ENCODE measurements at places on chromosomes 7 and 10.

DNA sequence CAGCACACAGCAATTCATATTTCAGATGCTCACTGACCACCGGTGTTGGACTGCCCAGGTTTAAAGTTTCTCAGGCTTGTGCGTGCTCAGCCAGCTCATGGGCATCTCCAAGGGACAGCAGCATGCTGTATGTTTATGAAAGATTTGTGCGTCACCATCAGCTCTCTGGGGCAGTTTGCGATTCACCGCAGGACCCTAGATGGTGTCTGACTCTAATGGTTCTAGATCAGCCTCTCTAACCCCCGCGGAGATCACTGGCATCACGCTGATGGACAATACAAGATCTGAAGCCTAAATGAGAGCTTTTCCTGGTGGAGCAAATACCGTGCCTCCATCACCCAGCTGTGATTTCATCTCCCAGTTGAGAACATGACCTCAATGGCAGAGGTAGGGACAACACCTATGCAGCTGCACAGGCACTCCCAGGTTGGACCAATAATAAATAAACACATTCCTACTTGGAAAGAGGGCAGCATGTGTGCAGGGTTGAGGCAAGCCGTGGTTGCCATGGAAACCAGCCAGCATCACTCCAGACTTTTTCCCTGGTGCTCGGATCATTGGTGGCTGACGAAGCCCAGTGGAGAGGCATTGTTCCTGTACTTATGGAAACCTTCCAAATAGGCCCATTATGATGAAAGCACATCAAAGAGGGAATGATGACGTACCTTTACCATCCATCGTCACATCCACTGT is 253.6 kb downstream of the KCNMA1 start:
- no peak for DNase-seq

GRCh38 chr7:132286836-132287235 is 289.4 kb downstream of the PLXNA4 start:
- DNase-seq, result no peak

DNA sequence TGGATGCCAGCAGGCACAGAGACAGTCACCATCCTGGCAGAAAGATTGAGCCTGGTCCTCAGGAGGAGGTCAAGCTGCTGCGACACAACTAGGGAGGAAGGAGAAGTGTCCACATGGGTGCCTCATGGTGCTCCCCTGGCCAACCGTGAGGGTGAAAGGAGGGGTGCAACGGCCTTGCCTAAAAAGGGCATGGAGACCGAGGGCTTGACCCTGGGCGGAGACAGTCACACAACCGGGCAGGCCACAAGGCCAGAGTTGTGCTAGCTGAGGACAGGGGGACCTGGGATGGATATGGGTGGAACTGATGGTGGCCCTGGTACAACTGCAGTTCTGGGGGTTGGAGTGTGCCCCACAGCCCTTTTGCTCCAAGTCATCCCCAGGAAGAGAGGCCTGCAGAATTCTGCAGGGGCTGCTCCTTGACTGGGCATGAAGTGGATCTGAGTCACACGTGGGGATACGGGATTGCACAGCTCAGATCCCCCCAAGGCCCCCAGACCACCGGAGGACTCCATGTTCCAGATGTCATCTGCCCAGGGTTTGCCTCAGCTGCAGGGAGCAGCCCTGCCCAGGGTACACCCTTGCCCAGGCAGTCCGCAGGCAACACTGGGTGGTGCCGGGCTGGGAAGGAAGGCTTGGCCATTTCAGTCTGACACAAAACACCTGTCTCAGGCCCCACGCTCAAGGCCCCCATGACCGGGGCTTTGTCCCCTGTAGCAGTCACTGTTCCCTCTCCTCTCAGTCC is 602.3 kb upstream of the MGMT start:
- DNase-seq, result no peak

GRCh38 chr7:141160246-141160860 is 86.5 kb downstream of the TMEM178B start:
- no peak for DNase-seq

- no peak for DNase-seq
Measured at GRCh38 chr10:126224967-126225671, 163.2 kb downstream of the ADAM12 start.

- no peak for DNase-seq
Measured at GRCh38 chr10:37643187-37643586, 214.2 kb downstream of the ZNF248 start.

DNA sequence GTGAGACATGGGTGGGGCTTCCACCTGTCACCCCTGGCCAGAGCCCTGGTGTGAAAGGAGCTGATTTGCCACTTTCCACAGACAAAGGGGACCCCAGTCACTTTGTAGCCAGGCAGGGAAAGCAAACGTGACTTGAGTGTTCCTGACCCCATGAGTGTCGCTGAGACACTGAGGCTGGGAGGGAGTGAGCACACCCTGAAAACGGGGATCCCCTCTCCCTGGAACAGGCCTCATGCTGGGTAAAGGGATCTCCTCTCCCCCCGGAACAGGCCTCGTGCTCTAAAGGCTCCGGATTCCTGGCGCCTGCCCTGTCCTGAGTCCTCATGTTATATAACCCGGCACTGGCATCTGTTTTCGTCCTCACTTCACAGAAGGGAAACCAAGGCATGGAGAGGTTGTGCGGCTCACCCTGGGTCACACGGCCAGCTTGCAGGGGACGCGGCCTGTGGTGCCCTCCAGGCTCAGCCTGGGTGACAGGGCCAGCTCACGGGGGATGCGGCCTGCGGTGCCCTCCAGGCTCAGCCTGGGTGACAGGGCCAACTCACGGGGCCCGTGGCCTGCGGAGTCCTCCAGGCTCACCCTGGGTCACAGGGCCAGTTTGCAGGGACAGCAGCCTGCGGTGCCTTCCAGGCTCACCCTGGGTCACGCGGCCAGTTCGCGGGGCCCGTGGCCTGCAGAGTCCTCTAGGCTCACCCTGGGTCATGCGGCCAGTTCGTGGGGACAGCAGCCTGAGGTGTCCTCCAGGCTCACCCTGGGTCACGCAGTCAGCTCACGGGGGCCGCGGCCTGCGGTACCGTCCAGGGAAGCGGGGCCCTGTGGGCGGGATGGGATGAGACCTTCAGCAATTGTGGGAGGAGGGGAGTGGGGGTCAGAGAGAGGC is 104.7 kb downstream of the PDGFA start:
- DNase-seq, result no peak

GRCh38 chr7:26850193-26850651 is 14.2 kb downstream of the SKAP2 start:
- DNase-seq, result no peak

DNA sequence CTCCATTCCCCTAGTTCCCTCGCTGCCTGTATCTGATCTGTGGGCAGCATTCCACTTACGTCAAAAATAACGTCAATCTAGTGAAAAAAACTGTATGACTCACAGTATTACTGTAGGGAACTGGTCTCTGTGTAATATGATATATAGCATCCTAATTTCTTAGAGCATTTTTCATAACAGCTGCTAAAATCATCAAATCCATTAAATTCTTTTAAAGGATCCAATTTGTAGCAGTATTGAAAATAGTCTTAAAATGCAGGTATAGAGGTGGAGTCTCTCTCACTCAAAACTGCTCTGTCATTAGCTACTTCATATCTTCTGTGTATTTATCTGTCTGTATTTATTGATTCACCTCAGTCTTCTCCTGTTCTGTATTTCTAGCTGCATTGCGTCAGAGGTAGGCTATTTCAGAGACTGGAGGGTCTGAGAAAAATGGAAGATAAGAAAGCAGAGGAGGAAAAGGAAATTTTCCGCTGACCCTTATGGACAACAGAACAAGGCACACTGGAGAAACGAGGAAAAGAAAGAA is 59.9 kb downstream of the PON1 start:
- no peak for DNase-seq

DNA sequence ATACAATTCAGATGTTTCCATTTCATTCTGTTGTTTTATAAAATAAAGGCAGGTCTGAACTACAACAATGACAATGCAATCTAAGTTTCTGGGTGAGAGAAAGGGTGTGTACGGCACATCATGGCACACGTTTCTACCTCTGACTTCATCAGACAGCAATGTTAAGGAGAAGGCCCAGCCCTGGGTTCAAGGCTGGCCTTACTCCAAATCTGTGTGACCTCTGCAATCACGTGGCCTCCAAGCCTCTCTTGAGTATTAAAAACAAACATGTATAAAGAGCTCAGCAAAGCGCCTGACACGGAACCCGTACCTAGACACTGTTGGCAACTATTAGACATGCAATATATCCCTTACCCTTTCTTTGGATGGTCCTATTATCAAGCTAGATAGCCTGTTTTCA is 114.1 kb downstream of the LARP4B start:
- DNase-seq, result no peak

DNA sequence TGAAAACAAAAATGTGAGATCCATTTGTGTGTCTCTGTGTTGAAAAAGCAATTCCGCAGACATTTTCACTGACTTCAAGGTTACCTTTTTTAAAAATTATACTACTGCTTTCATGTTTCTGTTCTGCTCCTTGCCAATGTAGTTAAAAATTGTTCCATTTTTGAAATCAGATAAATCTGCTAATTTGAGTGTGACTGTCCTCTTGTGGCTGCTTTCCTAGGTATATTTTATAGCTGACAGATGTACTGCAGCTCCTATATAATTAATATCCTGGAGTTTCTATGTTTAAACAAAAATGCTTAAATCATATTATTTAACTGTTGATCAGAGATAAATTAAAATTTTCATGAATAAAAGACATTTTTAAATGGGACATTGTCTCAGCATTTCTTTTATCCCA is 177.6 kb upstream of the LRRTM3 start:
- DNase-seq, result no peak

All from stimulated activated CD4-positive, alpha-beta T cell treated with anti-CD3 and anti-CD28 coated beads, Interleukin-2, amount 100 ng/mL, for 4 hours (primary cell).